A673 (cell line): ENCODE measurements at places on chromosomes 5 and 9.

- no peak for DNase-seq
These were observed 258.0 kb upstream of the CLINT1 start for GRCh38 chr5:158116965-158117364.

- DNase-seq = no peak
These were observed 151.0 kb downstream of the MYO10 start for GRCh38 chr5:16784843-16785791.

DNA sequence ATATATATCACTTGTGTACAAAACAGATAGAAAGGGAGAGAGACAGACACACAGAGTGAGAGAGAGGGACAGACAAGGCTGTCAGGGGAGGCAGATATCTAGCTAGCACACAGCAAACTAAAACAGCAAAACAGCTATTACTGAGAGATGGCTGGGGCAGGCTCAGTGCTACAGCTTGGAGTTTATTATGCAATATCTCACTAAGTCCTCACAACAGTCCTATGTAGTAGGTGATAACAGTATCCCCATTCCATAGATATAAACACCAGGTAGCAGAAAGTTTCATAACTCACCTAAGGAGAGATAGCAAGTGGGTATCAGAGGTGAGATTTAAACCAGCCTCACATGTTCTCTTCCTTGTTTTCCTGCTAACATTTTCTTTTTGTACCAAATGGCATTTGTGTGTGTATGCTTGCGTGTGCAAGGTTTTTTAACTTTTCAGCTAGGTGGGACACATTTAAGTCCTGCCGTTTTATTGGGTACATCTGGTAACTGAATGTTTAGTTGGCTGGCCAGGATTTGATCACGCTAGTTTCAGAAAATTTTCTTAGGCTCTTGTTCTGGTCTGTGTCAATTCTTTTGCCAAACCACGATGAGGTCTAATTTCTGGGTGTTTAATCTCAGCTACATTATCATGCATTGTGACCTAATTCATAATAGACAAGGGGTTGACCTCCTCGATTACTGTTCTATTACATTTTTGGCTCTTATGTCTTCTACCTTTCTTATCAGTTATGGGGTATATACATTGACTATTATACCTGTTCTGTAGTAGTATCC, 105.1 kb downstream of the LMNB1 start:
- DNase-seq = no peak

GRCh38 chr9:90814355-90814754, 12.7 kb downstream of the SYK start:
- no peak for DNase-seq

- DNase-seq = no peak
These were observed 74.4 kb downstream of the LHFPL2 start for GRCh38 chr5:78574131-78574673.

DNA sequence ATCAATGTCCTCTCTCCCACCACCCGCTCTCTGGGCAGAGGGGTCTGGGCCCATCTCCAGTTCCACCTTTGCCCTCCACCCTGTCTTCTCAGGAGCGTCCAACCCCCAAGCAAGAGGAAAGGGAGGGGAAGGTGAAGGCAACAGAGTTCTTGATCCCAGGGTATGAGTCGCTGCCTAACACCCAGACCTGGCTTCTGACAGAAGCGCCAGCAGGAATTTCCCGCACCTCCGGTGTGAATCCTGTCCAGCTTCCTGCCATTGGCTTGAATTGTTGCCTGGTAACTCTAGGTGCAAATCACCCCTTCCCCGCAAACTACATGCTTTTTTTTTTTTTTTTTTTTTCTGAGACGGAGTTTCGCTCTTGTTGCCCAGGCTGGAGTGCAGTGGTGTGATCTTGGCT, 84.2 kb upstream of the IER5L start:
- DNase-seq = no peak

DNA sequence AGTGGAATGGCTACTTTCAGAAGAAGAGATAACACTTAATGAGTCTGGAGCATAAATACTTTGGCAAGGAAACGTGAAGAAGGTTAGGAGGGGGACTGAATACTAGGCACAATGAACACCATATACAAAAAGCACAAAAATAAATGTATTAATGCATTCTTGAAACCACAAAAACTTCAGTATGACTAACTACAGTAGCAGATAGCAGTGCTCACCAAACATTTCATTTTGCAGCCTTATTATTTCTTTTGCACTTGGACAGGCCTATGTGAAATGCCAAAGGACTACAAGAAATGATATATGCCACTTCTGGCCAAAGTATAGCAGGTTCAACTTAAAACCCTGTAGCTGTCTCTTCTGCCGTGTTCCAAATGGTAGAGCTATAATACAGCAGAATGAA, 26.3 kb downstream of the UBQLN1 start:
- no peak for DNase-seq

DNA sequence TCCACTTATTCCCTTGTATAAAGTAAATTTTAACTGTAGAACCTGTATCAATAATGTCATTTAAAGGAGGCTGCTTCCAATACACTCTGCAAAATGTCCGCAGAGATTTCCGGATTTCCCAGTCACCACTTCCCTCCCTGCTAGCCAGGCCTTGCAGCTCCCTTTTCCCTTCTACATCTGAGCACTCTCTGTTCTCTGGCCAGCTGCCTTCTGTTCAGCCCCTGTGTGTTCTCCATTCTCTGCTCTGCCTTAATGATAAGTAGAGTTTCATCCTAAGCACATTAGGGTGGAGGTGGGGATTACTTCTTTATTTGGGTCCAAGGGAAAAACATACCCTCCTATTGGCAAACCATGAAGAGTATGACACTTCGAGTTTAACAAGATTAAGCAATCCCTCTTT, 719.6 kb upstream of the WWC1 start:
- DNase-seq = no peak

DNA sequence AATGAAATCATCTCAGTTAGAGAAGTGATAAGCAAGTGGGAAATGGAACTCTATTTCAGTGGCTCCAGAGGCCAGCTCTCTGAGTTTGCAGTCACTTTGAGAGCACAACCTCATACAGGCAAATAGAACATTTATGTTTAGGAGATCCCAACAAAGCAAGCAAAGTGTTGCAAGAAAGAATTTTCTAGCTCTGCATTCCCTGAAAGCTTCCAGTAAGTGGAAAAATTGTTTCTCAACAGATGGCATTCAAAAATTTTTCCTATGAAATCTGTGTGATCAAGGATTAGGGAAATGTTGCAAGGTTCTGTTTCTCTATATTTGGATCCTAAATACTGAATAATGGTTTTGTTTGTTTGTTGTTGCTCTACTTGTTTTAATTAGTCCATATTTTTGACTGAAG, 764.2 kb upstream of the ZNF608 start:
- no peak for DNase-seq

DNA sequence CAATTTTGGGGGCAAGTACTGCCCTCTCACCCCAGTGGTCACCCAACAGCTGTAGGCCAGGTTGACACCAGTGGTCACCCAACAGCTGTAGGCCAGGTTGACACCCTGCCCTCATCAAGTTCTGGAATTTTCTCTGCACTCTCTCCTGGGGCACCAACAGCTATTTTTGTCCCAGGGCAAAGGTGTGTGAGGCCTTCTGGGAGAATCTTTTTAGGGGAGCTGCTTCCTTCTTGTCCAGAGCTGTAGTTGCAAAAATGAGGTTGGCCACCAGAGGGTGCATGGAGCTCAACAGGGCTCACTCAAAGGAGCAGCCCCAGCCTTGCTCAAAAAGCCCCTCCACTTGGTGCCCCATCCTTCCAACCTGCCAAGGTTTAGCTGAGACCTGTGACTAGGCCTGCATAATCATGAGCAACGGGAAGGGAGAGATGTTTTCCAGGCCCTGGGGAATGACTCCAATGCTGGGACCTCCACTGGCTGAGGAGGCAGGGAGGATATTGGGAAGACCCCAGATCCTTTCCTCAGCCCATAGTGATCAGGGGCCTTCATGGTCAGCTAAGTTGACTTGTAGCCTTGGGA, 10.6 kb upstream of the P4HA2 start:
- peak; percentile 74 for DNase-seq

GRCh38 chr9:96612966-96613589, 6.6 kb downstream of the CDC14B start:
- DNase-seq = no peak

- DNase-seq = no peak
These were observed 55.4 kb downstream of the ADAMTS2 start for GRCh38 chr5:179289756-179290385.

DNA sequence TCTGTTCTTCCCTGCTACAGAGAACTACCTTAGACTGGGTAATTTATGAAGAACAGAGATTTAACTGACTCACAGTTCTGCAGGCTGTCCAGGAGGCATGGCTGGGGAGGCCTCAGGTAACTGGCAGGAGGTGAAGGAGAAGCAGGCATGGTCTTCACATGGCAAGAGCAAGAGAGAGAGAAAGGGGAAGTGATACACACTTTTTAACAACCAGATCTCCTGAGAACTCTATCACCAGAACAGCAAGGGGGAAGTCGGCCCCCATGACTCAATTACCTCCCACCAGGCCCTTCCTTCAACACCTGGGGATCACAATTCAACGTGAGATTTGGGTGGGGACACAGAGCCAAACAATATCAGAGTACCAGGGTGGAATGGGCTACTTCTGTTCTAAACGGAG, 766.8 kb downstream of the TLE1 start:
- DNase-seq = no peak

- DNase-seq = peak; percentile 36
These were observed 59.1 kb upstream of the IER5L start for GRCh38 chr9:129237164-129237611.

DNA sequence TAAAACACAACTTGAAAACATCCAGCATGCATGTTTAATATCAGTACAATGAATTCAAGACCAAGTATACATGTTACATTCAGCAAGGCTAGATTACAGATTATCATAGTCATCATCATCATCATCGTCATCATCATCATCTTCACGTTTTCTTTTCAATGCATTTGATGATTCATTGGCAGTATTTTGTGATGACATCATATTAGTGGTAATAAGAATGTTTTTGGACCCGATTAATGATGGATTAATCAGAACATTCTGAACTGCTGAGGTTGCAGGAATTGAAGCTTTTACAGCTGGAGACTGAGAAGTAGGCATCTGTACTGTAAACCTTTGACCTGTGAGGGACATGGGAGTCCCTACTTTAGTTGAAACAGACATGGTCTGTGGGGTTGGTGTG, 4.5 kb downstream of the AK6 start:
- DNase-seq = no peak

DNA sequence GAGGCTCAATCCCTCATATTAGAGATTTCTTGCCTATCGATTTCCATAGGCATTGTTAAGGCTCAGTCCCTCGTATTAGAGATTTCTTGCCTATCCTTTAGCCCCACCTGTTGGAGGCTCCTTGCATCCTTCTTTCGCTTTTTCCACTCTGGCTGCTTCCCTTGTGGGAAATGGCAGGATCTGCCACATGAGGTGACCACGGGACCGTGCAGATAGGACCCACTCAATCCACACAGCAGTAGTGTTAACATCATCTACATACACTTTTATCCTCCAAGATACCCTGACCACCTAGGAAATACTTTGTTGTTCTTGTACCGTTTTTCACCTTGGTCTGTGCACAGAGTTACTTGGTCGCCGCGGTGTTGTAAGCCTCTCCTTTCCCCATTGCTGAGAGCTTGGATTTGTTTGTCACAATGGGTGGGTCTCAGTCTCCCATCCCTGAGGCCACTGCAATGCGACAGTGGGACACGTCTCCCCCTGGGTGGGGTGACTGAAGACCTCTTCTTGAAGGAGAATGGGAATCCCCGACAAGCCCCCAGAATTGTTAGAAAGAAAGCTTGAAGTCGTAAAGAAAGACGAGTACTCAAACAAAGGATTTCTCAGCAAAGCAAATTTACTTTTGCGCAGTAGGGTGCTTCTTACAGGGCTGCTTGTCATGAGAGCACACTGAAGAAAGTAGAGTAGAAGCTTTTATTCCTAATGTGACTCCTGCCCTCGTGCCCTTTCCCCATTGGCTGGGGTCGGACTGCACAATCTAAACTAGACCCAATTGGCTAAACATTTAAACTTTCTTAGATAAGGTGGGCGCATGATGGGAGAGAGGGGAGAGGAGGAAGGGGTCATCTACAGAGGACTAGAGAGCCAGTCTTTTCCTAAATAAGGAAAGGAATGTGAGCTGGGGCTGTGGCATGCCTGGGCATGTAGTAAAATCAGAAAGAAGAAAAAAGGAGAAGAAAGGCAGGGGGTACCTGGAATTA, 19.8 kb downstream of the IFT74 start:
- DNase-seq = peak; percentile 52

GRCh38 chr9:101114317-101114716, 85.8 kb downstream of the PLPPR1 start:
- DNase-seq = no peak

DNA sequence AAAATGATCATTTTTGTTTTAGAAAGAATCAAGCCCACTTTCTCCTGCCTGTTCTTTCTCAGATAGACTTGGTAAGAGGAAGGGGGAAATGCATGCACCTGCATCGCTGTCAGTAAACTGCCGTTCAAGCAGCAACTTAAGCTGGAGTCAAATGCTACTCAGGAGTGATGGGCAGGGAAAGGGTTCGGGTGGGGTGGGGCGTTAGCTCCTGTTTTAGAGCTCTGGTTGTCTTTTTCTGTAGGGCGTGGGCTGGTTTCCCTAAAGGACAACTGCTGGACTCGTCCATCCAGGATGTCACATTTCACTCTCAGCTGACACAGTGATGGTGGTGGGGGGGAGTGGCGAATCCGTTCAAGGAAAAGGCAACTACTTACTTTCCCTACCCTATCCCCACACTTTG, 75.0 kb downstream of the NDFIP1 start:
- no peak for DNase-seq

DNA sequence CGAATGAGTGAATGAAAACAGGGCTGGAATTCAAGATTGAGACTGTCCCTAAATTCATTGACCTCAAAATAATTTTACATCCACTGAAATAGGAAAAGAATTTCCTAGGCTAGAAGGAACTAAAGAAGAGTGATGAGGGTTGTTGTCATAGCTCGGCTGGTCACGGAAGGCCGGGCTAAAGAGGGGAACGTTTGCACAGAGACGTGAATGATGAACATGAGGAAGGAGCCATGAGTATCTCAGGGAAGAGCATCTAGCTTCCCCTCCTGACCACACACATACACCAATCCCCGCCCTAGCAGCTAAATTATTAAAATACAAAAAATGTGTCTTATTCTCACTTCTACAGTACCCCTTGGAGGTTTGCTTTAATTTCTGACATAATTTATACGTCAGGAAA, 124.4 kb upstream of the ABCA1 start:
- no peak for DNase-seq

GRCh38 chr5:163730206-163730756, 224.9 kb downstream of the MAT2B start:
- no peak for DNase-seq

GRCh38 chr5:57986761-57987341, 473.0 kb downstream of the PLK2 start:
- peak; percentile 7 for DNase-seq

- peak; percentile 73 for DNase-seq
These were observed 1215.9 kb downstream of the EFNA5 start for GRCh38 chr5:106454651-106455415.
